ENCODE measurements at places on chromosomes 5 and 9. TPM values are rescaled to one million over a fixed set of nuclear protein-coding genes. Genes with fewer than 3 reads are reported as not detected.

TAF11L9 gene
- not detected for total RNA-seq

TTC16 gene
- total RNA-seq = 0.05 TPM

NEURL1B gene
- total RNA-seq = 5.3 TPM

SYNPO gene
- 82.8 TPM for total RNA-seq

F2RL1 gene
- total RNA-seq = 65.9 TPM

CARTPT gene
- not detected for total RNA-seq

CKS2 gene
- total RNA-seq = 132 TPM

PCDHA1 gene
- not detected for total RNA-seq

IL31RA gene
- total RNA-seq = 3.1 TPM

NUTM2F gene
- not detected for total RNA-seq

NR6A1 gene
- 7.6 TPM for total RNA-seq
